ENCODE measurements at places on chromosomes 6 and 20. TPM values are rescaled to one million over a fixed set of nuclear protein-coding genes. Genes with fewer than 3 reads are reported as not detected.

The BPI gene
- total RNA-seq: not detected

The TAF11 gene
- 31.9 TPM for total RNA-seq

The TINAG gene
- not detected for total RNA-seq

The SLC17A3 gene
- not detected for total RNA-seq

The XKR7 gene
- total RNA-seq: 0.05 TPM

The IL17F gene
- 0.48 TPM for total RNA-seq

All from naive thymus-derived CD4-positive, alpha-beta T cell (primary cell).